HT-29 (cell line): ENCODE measurements at places on chromosomes 7 and 10.
A peak's percentile ranks its signal among the peaks of the same experiment; 100 is the strongest.

GRCh38 chr10:113663908-113664307, at the start of gene NRAP:
NRAP (minus strand) TSS chr10:113664041; CDS start chr10:113663882, 159 bp downstream.
- no peak for DNase-seq

DNA sequence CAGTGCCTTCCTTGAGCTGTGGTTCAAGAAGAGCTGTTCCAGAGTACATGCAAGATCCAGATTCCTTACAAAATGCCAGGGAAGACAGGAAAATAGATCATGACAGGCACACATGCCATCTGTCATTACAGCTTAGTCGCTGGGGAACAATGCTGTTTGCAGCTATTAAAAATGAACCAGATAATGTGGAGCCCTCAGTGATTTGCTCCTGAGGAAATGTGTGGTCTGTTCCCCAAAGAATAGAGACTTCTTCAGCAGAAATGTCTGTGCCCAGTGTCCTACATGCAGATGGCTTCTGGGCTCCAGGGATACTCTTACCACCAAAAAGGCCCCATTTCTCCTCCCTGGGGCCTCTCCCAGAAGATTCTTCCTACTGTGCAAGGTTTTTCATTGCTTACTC, 627.9 kb downstream of the SORCS3 start:
- no peak for DNase-seq

- no peak for DNase-seq
Observed at GRCh38 chr10:8033812-8034465, 20.5 kb upstream of the GATA3 start.

DNA sequence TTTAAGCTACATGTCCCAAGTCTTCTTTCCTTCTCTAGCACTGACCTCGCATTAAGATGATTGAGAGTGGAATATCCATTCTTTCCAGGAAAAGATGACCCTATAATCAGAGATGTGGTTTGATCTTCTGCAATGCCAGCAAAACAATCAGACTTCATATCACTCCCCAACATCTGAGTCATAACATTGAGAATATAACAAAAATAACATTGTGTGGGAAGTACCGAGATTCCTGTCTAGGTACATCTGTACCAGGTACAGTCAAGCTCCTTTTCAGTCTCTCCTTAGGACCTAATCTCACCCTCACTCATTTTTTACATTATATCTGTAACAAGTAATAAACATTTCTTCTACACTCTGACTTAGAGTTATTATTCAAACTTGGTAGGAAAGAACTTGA, 201.6 kb downstream of the LRRTM3 start:
- DNase-seq: no peak

DNA sequence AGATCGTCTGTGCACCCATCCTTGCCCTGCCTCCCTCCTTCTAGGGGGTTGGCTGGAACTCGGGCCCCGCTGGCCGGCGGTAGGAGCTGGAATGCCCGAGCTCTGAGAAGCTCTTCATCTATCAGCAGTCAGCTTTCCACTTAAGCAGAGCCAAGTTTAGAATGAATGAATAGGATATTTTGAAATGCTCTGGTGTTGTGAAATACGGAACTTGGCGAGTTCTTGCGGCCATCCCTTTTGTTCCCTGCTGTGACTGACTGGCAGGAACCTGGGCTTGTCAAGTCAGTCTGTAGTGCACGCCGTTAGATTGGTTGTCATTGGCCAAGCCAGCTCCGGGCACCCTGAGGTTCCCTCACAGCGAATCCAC, 33.3 kb downstream of the FOXK1 start:
- DNase-seq: no peak

DNA sequence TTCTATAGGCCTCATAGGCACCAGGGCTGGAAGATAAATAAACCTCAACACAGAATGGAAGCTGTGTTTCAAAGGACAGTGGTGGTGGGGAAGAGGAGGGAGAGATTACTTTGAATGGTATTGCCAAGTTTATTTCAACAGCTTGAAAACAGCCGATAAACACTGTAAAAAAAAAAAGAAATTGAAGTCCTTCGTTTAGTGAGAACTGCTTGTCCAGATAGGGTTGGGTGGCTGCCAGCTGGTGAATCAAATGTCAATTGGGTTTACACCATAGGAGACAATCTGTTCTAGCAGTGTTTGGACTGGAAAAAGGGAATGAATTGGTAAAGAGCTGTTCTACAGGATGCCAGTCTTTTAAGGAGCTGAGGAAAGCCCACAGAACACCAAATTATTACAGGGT, 254.8 kb downstream of the PHF14 start:
- DNase-seq: no peak

GRCh38 chr7:136009488-136010079, 32.4 kb upstream of the MTPN start:
- DNase-seq: peak; percentile 82

DNA sequence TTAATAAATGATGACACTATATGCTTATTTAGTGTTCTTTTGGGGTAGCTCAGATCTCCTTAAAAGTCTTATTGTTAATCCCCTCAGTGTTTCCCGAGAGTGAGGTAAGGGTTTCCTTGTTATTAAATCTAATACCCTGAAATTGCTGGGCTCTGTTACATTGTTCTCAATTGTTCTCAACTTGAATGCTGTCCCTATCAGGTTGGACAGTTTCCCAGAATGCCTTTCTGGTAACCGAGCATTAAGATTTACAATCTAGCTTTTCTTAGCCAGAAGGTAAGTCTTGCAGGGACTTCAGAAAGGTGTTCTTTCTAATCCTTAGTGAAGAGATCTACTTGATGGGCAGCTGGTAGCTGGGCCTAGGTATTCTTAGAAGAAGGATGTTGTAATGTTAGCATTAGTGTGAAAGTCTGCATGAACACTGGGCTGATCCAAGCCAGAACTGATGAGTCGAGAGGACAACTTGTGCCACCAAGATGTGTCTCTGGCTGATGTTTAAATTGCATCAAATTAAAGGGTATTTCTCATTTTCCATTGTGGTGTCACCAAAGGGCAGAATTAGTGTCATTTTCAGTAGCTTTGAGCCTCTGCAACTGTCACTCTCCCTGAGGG, 89.9 kb downstream of the SND1 start:
- DNase-seq: no peak

DNA sequence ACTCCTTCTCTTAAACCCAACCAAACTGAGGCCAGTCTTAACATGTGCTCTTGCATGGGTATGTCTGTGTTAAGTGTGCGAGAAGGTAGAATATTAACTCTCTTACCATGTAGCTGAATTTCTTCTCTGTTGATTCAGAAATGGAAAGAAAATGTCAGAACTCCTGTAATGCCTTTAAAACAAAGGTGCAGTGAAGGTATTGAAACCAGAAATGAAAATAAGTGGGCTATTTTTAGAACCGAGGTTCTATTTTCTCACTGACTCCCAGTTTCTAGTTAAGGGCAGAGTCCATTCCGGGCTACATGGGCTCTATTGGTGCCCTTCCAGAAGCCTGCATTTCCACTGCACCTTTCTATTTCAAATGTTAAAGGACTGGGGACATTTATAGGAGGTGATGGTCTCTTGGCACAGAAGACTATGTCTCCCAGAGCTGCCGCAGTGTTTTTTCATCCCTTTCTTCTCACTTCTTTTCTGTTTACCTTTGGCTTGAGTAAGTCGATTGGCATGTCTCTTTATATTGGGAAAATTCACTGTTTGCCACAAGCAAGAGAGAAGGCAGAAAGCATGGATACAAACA, 174.9 kb downstream of the LRMDA start:
- no peak for DNase-seq

- DNase-seq: no peak
Observed at GRCh38 chr7:1187127-1187526, 27.1 kb upstream of the ZFAND2A start.

DNA sequence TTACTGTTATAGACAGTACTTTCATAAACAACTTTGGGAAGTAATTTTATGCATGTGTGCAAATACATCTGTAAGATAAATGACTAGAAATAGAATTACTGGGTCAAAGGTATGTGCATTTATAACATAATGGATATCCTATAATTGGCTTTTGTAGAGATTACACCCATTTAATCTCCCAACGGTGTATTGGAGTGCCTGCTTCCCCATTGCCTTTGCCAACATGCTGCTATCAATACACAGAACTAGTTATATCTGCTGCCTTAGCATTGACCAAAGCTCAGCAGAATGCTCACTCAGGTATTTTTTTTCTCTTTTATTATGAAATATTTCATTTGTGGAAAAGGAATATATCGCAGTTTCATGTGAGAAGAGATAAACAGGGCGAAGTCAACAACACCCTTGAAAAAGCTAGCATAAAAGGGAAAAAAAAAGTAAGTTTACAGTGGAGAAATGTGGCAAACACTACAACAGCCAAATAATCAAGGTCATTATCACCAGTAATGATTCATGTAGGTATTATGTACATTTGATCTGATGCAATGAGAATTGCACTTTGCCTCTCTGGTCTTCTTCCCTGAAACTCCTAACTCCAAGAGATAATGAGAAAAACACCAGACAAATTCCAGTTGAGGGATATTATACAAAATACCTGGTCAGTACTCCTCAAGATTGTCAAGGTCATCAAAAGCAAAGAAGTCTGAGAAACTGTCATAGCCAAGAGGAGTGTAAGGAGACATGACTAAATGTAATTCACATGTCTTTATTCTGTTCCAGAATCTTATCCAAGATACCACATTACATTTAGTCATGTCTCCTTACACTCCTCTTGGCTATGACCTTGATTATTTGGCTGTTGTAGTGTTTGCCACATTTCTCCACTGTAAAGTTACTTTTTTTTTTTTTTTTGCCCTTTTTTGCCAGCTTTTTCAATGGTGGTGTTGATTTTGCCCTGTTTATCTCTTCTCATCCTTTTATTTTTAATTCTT, 36.8 kb downstream of the MARCHF5 start:
- no peak for DNase-seq

- peak; percentile 74 for DNase-seq
Observed at GRCh38 chr7:129423700-129424410, 10.4 kb upstream of the STRIP2 start.

DNA sequence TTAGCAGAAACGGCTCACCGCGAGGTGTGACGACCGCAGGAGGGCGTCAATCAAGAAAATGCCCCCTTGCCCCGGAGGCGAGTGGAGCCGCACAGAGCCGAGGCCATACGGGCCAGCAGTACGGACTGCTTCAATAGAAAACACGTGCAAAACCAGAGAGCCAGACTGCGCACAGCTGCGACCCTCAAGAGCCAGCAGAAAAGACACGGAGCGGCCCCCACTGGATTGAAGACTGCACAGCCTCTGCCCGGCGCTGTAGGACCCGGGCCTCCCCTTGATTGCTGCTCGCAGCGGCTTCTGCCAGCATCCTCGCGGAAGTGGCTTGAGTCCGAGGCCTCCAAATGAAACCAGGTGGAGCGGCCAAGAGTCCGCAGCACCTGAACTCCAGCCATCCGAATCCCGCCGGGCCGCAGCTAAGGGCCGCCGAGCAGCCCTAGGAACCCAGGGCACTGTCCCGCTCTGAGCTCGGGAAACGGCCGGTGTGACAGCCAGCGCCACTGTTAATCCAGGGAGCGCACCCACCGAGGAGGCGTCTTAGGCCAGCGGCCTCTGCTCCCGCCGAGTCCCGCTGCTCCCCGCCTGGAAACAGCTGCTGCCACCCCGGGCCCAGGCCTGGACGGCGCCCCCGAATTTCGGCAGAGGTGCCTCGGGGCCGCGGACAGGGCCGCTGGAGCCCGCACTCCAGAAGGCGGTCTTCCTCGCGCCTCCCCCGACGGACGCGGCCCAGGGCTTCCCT, 660 bp upstream of the HHEX start:
- peak; percentile 24 for DNase-seq

DNA sequence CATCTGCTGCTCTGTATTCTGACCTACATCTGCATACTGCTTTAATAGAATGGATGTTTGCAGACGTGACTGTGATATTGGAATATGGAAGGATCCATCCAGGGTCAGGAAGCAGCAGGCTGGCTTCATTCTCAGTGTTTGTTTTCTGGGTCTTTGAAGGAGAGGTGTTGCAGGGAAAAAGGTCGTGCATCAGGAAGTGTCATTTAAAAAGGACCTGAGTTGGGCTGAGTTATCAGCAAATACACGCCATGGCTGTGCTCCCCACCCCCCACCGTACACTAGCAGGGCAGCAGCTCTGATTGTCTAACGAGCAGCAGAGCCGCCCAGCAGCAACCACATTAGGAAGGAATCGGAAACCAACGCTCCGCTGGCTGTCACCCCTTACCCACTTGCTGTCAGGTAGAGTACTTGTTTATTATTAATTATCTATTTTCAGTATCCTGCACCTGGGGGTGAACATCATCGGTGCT, 63.1 kb upstream of the STEAP1B start:
- DNase-seq: no peak

DNA sequence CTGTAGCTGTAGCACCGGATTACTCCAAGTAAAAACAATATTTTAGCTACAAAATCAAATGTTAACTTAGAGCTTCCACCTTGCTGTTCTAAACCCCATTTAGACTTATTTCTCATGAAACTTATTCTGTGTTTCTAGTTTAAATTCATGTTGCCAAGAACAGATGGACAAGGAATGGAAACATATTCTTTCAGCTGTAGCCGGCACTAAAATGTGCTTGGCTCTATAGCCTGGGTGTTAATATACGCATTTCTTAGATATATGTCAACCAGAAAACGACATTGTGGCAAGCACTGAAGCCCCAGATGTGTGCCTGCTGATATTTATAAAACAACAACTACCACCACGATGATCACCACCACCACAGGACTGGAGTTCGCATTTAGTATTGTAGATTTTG, 190.3 kb upstream of the ETV1 start:
- no peak for DNase-seq

- DNase-seq: no peak
Observed at GRCh38 chr10:78868456-78868855, 200.3 kb upstream of the ZMIZ1 start.

DNA sequence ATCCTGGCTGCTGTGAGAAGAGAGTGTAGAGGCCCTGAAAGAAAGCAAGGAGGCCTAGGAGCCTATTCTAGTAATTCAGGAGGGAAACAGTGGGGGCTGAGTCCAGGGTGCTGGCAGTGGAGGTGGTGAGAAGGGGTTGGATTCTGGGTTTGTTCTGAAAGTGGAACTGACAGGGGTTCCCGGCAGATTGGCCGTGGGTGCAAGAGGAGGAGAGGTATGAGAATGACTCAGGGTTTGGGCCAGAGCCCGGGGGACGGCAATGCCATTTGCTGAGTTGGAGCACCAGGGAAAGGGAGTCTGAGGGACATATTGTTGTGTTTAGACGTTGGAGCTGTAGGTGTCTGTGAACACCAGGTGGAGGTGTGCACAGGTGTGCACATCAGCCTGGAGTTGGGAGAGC, 38.5 kb downstream of the NPTX2 start:
- DNase-seq: no peak

- DNase-seq: no peak
Observed at GRCh38 chr10:116262678-116263077, 10.3 kb downstream of the GFRA1 start.

GRCh38 chr7:41570766-41571165, 132.1 kb downstream of the INHBA start:
- DNase-seq: no peak

DNA sequence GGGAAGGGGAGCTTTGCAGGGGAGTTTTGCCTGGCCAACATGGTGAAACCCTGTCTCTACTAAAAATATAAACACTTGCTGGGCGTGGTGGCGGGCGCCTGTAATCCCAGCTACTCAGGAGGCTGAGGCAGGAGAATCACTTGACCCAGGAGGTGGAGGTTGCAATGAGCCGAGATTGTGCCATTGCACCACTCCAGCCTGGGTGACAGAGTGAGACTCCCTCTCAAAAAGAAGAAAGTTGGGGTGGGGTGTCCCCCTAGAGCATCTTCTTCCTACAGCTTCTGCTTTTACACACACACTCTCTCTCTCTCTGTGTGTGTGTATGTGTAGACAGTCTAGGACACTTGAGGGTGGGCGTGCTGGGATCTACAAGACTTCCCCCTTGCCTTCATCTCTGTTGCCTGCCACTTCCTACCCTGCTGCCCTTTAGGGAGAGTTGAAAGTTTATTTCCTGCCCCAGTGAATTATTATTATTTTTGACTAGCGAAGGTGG, 21.7 kb downstream of the PLAU start:
- no peak for DNase-seq

- DNase-seq: no peak
Observed at GRCh38 chr10:12556039-12556438, 206.7 kb downstream of the CAMK1D start.
